ENCODE measurements at places on chromosomes 7 and 10.

DNA sequence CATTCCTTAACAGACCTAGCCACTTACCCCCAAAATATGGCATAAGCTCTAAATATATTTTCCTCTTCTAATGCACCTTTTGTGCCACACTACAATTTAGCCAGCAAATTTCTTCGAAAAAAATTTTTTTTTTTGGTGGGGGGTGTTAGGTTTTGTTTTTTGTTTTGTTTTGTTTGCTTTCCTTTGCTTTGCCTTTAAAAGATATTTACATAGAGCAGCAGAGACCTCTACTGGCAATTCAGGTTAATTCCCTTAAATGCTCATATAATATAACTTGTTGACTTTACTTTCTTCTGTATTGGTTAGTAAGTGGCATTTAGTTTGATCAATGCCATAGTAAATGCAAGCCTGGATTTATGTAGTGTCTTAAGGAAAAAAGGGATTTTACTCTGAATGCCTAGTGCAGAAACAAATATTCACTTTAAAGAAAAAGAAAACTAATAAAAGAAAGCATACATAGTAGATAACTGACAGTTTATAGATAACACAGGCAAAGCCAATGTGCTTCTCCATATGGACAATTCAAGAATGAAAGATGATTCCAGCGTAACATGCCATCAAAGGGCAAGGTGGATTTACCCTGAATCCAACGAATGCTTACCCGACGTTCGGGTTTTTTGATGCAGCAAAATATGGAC lies 1250.6 kb downstream of the GATA3 start:
- DNase-seq, result peak; percentile 23

DNA sequence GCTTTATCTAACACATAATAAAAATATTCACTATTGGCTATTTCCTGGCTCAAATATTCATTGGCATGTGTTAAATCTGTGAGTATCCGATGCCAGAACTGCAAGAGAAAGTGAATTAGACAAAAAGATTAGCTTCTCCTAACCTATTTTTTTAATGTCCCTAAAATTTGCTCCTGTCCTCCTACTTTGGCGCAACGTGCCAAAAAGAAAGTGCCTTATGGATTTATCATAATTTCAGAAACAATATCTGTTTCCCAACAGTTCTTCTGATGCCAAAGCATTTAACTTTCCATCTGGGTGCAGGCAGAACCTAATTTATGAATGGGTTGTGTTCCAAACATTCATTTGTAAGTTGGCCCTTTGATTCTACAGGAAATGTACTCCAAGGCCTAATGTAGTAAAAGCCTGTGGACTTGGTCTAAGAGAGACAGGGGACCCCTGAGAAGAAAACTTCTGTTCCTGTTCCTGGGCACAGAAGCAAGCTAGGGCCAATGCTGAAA lies 15.4 kb downstream of the PIP4K2A start:
- no peak for DNase-seq

DNA sequence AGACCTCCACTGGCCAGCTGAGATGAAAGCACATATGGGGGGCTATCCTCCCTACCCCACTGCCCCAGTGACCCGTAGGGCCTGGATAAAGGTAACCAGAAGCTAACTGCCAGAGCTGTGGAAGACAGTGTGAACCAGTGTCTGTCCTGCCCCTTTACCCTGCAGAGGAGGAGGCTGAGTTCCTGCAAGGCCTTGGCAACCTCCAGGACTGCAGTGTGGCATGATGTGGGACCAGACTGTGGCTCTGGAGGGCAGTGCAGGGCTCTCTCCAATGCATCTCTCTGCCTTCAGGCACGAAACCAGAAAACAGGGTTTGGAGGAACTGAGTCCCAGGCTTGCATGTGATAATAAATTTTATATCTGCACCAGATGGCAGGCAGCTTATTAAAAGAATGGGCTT lies 93.1 kb downstream of the EPC1 start:
- DNase-seq, result no peak

- peak; percentile 57 for DNase-seq
Observed at GRCh38 chr7:2451171-2452073, 24.8 kb downstream of the GRIFIN start.

DNA sequence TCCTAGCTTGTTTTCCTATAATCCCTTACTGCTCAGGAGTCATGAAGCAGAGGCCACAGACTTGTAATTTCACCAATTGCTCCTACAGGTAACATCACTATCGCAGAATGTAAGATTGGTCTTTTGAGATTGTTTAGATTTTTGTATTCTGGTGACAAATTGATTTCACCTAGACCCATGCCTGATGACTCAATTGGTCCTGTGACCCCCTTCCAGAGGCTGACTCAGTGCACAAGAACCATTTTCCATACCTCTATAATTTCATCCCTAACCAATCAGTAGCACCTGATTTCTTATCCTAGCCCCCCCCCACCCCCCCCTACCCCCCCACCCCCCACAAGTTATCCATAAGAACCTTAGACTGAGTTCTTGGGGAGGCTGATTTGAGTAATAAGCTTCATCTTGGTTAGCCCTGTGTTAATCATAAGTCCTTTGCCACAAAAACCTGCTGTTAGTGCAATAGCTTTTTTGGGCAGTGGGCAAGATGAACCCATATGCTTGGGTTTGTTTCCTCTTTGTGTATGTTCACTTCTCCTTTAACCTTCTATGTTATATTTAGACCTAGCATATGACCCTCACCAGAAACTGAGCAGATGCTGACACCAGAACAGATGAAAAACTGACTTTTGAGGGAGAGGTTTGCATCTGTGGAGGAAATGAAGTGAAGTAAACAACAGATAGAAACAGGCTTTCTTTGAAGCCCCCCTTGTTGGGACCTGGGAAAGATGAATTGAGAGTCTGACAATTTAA lies 187.1 kb downstream of the KIF20B start:
- DNase-seq, result no peak

- DNase-seq, result no peak
Observed at GRCh38 chr7:117020591-117020973, 67.3 kb downstream of the ST7 start.

DNA sequence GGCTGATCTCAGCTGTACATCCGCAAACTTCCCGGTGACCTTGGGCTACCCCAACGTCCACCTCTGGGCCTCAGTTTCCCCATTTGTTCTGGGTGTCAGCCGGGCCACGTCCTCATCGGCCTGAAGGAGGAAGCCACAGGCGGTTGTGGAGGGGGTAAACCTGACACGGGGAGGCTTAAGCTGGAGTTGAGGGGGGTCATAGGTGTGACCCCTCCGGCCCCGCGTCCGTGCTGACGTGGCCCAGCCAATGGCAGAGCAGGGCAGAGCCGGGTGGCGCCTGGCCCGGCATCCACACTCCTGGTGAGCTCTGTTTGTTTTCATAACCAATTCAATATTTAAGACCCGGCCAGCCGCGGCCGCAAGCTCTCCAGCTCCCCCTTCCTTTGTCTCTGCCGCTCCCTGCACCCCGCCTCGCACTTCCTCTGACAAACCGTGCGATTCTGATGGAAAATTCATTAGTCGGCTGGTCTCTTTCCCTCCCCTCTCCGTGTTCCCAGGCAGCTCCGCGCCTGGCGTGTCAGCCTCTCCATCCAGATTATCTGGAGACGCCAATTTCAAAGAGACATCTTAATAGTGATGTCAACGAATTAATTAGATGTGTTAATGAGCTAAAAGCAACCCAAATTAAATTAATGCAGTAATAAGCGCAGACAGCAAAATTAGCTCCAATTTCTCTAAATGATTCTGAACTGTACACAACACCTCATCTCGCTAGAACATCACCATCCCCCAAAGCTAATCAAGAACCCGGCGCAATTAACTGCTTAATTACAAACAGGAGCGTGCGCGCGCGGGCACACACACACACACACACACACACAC lies 55.4 kb downstream of the MICALL2 start:
- DNase-seq, result peak; percentile 81

- DNase-seq, result peak; percentile 60
Observed at GRCh38 chr7:48154792-48155413, 16.4 kb upstream of the ABCA13 start.

DNA sequence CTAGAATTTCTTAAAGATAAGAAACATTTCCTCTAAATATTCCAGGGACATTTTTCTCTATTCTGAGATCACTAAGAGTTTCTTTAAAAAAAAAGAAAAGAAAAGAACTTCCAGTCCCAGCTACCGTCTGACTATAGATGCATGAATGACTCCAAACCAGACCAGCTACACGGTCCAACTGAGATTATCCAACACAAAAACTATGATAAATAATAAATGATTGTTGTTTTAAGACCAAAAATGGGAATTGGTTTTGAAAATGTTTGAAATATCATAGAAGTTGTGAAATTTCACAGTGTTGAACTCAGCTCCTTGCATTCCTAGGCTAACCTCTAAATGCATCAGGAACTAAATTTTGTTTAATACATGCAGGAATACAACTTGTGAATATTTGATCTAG lies 1619.6 kb upstream of the LRRTM3 start:
- DNase-seq, result no peak

- DNase-seq, result no peak
Observed at GRCh38 chr10:33388785-33389184, 54.3 kb upstream of the NRP1 start.

DNA sequence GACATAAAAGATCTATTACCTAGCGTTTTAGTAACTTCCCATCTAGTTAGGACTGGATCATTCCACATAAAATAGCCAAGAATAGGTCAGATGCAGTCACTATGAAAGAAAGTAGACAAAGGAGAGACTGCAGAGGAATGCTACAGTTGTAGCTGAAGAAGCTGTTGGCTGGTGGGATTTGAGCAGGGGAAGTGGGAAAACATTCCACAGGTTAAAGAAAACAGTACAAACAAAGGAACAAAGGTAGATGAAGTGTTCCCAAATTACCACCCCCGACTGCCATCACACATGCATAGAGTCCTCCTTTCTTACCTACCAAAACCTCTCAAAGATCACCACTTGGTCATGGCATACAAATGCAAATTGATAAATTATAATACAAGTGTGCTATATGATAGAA lies 41.8 kb downstream of the DLD start:
- no peak for DNase-seq

- DNase-seq, result no peak
Observed at GRCh38 chr7:11633310-11633709, 198.7 kb downstream of the THSD7A start.

GRCh38 chr7:131052285-131052904 lies 275.3 kb upstream of the MKLN1 start:
- no peak for DNase-seq

DNA sequence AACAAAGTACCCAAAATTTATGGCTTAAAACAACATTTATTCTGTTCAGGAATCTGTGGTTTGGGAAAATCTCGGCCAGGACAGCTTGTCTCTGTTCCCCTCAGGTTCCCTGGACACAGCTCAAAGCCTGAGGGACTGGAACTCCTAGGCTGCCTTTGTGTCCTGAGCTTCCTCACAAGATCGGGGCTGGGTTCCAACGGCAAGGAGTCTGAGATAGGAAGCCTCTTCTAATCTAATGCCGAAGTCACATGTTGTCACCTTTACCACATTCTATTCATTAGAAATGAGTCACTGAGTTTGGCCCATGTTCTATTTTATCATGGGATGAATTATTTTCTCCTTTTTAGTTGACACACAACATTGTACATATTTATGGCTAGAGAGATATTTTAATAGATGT lies 80.5 kb downstream of the ANKRD26 start:
- no peak for DNase-seq

Measured in iris pigment epithelial cell (primary cell).